ENCODE measurements at places on chromosomes 4 and X. TPM values are rescaled to one million over a fixed set of nuclear protein-coding genes. Genes with fewer than 3 reads are reported as not detected.
A peak's percentile ranks its signal among the peaks of the same experiment; 100 is the strongest.

- H3K4me3 ChIP-seq: no peak overlapping the region
- H3K27me3 ChIP-seq: no peaks in the 10 kb centered on the region
- H3K27ac ChIP-seq: no peak overlapping the region
- DNase-seq: no peak
- H3K4me1 ChIP-seq: 0 out of 2 replicates have a peak, but pooled peaks cover 9% of the 10 kb centered on the region
Observed at GRCh38 chr4:106854569-106855351, 181.4 kb downstream of the DKK2 start.

- peaks cover 8% of the 10 kb centered on the region for H3K4me1 ChIP-seq
- no peak for DNase-seq
- no peak overlapping the region for H3K27ac ChIP-seq
- H3K27me3 ChIP-seq: no peaks in the 10 kb centered on the region
- no peaks in the 10 kb centered on the region for H3K36me3 ChIP-seq
Observed at GRCh38 chr4:120829113-120829831, 93.3 kb downstream of the PRDM5 start.

DNA sequence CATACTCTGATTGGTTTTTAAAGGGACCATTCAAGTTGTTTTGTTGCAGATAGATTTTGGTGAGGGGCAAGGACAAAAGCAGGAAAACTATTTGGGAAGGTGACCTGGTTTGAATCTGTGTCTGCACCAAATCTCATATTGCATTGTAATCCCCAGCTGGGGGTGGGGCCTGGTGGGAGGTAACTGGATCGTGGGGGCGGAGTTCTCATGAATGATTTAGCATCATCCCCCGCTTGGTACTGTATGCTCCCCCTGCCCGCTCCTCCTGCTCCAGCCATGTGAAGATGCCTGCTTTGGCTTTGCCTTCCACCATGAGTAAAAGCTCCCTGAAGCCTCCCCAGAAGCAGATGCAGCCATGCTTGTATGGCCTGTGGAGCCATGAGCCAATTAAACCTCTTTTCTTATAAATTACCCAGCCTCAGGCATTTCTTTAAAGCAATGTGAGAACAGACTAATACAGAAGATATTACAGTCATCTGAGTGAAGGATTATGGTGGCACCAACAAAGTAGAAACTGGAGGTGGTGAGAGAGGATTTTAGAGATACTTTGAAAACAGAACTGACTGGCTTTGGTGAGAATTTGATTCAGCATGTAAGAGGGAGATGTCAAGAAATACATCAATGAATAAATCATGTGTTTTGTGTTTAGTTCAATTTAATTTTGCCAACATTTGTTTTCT lies 14.4 kb downstream of the IL21 start:
- H3K4me1 ChIP-seq: 0 out of 2 replicates have a peak, but pooled peaks cover 3% of the 10 kb centered on the region
- DNase-seq: peak; percentile 39
- no peaks in the 10 kb centered on the region for H3K36me3 ChIP-seq
- no peaks in the 10 kb centered on the region for H3K27me3 ChIP-seq

DNA sequence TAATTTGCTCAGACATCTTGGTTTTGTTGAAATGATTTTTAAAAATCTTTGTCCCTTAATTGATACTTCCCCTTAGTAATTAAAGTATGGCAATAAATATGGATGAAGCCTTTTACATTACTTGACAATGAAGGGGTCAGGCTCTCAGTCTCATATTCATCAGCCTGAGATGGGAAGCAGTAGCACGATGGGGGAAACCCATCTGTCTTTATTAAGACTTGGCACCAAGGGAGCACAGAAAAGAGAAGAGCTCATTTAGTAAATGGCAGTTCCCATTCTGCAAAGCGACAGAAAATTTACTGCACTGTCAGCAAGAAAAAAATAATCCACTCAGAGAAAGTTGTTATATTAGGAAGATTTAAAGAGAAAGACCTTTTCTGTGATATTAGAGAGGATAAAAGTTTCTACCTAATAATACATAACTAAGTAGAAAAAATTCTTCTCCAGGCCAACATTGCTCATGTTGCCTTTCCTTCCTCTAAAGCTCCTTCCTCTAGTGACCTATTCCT lies 7.9 kb upstream of the SERTM2 start:
- H3K27ac ChIP-seq: no peak overlapping the region
- H3K4me1 ChIP-seq: no peaks in the 10 kb centered on the region
- no peaks in the 10 kb centered on the region for H3K36me3 ChIP-seq

The PDGFC gene
- 14.6 TPM for total RNA-seq

- no peak overlapping the region for H3K27ac ChIP-seq
- no peaks in the 10 kb centered on the region for H3K36me3 ChIP-seq
- no peak overlapping the region for H3K4me3 ChIP-seq
- no peaks in the 10 kb centered on the region for H3K27me3 ChIP-seq
- no peak for DNase-seq
- no peaks in the 10 kb centered on the region for H3K4me1 ChIP-seq
Observed at GRCh38 chr4:154313004-154313585, 178.5 kb downstream of the DCHS2 start.

The UNC5C gene
- total RNA-seq: not detected

GRCh38 chr4:57309658-57310057 lies 199.5 kb upstream of the IGFBP7 start:
- no peak for DNase-seq
- H3K27ac ChIP-seq: no peak overlapping the region
- H3K4me3 ChIP-seq: no peak overlapping the region
- H3K4me1 ChIP-seq: no peaks in the 10 kb centered on the region
- no peaks in the 10 kb centered on the region for H3K27me3 ChIP-seq
- H3K36me3 ChIP-seq: no peaks in the 10 kb centered on the region

The CXorf49B gene
- total RNA-seq: not detected

GRCh38 chr4:34814266-34814665 lies 1430.0 kb downstream of the ARAP2 start:
- no peaks in the 10 kb centered on the region for H3K27me3 ChIP-seq
- no peak for DNase-seq
- H3K36me3 ChIP-seq: no peaks in the 10 kb centered on the region

GRCh38 chr4:127505203-127505602 lies 127.6 kb upstream of the INTU start:
- H3K4me1 ChIP-seq: no peaks in the 10 kb centered on the region
- no peak for DNase-seq
- no peaks in the 10 kb centered on the region for H3K27me3 ChIP-seq

DNA sequence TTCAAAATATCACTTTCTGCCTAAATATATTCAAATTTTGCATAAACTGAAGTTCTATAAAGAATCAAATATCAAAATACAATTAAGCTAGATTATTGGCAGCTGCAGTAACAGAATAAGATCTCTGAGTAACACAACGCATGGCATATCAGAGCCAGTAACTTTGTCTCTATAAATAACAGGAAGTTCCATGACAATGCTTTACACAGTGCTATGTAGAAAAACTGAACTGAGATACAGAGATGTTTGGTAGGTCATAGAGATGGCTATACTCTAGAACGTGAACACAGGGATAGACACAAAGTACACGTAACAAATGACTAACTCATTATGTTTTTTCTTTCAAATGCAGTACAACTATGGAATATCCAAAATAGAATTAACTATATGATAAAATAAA lies 18.2 kb downstream of the UBE2D3 start:
- H3K36me3 ChIP-seq: peaks cover 60% of the 10 kb centered on the region
- DNase-seq: no peak
- H3K4me1 ChIP-seq: no peaks in the 10 kb centered on the region
- no peak overlapping the region for H3K27ac ChIP-seq
- H3K4me3 ChIP-seq: no peak overlapping the region

The FGF2 gene
- 11.1 TPM for total RNA-seq

The USP17L13 gene
- total RNA-seq: not detected

- H3K27me3 ChIP-seq: no peaks in the 10 kb centered on the region
- no peak for DNase-seq
- no peak overlapping the region for H3K4me3 ChIP-seq
Observed at GRCh38 chrX:36927712-36928111, 80.5 kb upstream of the FAM47C start.

GRCh38 chrX:96957718-96958117 lies 74.0 kb downstream of the RPA4 start:
- no peak overlapping the region for H3K27ac ChIP-seq
- H3K4me1 ChIP-seq: no peaks in the 10 kb centered on the region
- no peaks in the 10 kb centered on the region for H3K36me3 ChIP-seq
- no peak for DNase-seq
- no peak overlapping the region for H3K4me3 ChIP-seq
- no peaks in the 10 kb centered on the region for H3K27me3 ChIP-seq

The CSAG2 gene
- total RNA-seq: not detected

DNA sequence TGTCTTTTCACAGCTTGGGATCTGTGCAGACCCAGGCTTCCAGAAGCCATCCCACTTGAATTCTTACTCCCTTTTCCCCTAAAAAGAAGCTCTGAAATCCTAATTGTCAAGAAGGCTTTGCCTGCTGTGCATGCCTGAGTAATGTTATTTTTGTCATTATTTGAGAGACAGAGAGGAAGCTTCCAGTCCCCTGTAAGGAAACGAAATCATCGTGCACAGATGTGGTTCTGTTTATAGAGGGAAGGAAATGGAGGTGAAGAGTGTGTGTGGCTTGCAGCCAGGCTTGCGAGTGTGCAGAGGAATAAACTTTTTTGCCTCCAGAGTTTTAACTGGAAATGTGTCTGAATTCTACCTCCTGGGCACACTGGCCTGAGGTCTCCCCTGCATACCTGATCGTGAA lies 70.2 kb downstream of the TBL1X start:
- DNase-seq: no peak
- H3K4me1 ChIP-seq: peaks cover 54% of the 10 kb centered on the region
- no peaks in the 10 kb centered on the region for H3K27me3 ChIP-seq
- H3K4me3 ChIP-seq: no peak overlapping the region
- H3K27ac ChIP-seq: peak overlapping the region; percentile 0
- no peaks in the 10 kb centered on the region for H3K36me3 ChIP-seq

The SNCA gene
- total RNA-seq: 46.6 TPM

The GABRQ gene
- total RNA-seq: 0.30 TPM

The HS3ST1 gene
- not detected for total RNA-seq

- no peak for DNase-seq
- H3K27me3 ChIP-seq: no peaks in the 10 kb centered on the region
Observed at GRCh38 chr4:37623940-37624339, 62.2 kb downstream of the RELL1 start.

The CCDC160 gene
- 0.47 TPM for total RNA-seq

DNA sequence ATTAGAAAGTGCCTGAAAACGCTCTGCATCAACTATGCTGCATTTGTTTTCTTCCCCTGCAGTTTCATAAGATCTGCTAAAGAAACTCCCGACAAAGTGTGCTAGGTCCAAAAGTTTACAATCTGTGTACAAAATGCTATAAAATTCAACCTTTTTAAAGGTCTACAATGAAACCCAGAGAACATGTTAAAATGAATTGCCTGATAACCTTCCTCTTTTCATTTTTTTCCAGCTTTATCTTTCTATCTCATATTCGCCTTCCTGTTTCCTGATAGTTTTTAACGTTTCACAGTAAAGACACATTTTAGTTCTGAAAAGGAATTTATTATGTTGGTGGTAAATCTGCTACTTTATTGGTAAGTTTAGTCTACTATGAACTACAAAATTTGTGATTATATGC lies 9.5 kb upstream of the HPGDS start:
- H3K4me3 ChIP-seq: no peak overlapping the region
- DNase-seq: no peak
- no peaks in the 10 kb centered on the region for H3K36me3 ChIP-seq

The APLN gene
- 0.81 TPM for total RNA-seq

GRCh38 chrX:49996474-49996873 lies 74.1 kb downstream of the CLCN5 start:
- no peaks in the 10 kb centered on the region for H3K27me3 ChIP-seq
- peaks cover 42% of the 10 kb centered on the region for H3K4me1 ChIP-seq
- 0 out of 2 replicates have a peak, but pooled peaks cover 3% of the 10 kb centered on the region for H3K36me3 ChIP-seq
- H3K27ac ChIP-seq: peak overlapping the region; percentile 86
- H3K4me3 ChIP-seq: no peak overlapping the region
- no peak for DNase-seq

The NOCT gene
- 12.8 TPM for total RNA-seq

DNA sequence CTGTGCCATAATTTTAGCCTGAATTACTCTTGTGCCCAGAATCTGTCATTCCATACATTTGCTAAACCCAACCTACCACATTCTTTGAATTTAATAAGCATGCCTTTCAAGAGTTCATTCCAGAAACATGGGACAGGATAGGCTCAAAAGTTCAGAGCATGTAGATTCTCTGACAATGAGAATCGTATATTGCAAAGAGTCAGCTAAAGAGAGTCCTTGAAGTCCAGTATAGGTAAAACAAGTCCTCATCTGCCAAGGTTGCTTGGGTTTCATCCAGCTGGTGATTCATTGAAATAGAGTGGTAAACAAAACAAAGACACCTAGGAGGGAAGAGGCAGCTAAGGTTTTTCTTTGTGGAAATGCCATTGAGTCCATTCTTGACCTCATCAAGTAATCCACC lies 249.3 kb upstream of the DIPK2B start:
- DNase-seq: no peak
- no peak overlapping the region for H3K27ac ChIP-seq
- H3K4me1 ChIP-seq: no peaks in the 10 kb centered on the region
- H3K4me3 ChIP-seq: no peak overlapping the region

DNA sequence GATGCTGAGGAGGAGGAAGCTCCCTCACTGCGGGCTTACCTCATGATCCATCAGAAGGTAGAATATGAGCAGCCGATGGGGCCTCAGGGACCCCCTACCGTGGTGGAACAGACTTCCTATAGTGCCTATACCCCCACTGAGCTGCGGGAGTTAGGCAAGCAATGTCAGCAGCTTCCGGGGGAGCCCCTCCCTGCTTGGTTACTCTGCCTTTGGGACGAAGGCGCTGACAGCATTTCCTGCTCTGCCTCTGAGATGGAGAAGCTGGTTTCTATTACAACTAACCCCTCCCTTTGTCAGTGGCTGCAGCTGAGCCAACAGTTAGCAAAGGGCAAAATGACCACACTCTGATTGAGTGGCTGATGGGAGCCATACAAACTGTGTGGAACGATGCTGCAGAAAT lies 430.7 kb downstream of the IDS start:
- H3K4me3 ChIP-seq: no peak overlapping the region
- no peaks in the 10 kb centered on the region for H3K27me3 ChIP-seq
- H3K4me1 ChIP-seq: no peaks in the 10 kb centered on the region

GRCh38 chr4:128315756-128316520 lies 28.3 kb upstream of the PGRMC2 start:
- no peak overlapping the region for H3K27ac ChIP-seq
- peaks cover 1% of the 10 kb centered on the region for H3K4me1 ChIP-seq
- DNase-seq: no peak
- H3K27me3 ChIP-seq: no peaks in the 10 kb centered on the region

The FRMD7 gene
- not detected for total RNA-seq

DNA sequence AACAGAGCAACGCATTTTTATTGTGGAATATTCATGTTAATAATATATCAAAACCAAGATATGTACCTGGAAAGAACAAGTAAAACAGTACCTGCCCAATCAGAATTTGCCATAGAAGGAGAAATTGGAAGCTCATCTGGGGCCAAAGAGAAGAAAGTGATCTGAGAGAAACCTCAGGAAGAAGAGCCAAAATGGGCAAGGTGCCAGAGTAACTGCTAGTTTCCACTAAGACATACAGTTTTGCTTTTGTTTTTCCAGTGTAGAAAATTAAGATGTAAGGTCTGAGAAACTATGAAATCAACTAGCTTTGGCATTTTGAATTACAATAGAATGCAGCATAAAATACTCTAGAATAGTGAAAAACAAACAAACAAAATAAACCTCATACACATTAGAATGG lies 2201.2 kb downstream of the ARAP2 start:
- DNase-seq: peak; percentile 13
- no peaks in the 10 kb centered on the region for H3K27me3 ChIP-seq
- no peaks in the 10 kb centered on the region for H3K4me1 ChIP-seq
- no peak overlapping the region for H3K27ac ChIP-seq

All from SJCRH30 (cell line).